Activated CD8-positive, alpha-beta memory T cell treated with anti-CD3 and anti-CD28 coated beads, Interleukin-2, amount 50 U/mL, for 48 hours (primary cell): ENCODE measurements at places on chromosomes 16 and 17.

GRCh38 chr16:67456391-67457081 is 24.4 kb downstream of the ATP6V0D1 start:
- no peak for DNase-seq

DNA sequence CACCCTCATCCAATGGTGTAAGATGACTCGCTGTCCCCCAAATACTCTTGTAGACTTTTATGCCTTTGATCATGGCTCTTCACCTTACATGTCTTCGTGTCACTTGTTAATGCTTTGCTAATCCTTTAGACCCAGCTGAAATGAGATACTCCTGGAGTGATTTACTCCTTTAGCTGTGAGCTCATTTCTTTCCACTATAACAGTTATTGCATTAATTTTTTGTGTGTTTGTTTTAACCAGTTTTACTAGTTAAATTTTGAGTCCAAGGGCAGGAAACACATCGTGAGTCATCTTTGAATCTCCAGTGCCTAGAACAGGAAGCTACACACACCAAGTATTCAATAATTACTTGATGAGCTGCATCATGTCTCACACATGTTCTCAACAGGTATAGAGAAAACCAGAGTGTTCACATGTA is 6.5 kb upstream of the CTCF start:
- DNase-seq: no peak

- no peak for DNase-seq
Measured at GRCh38 chr17:43583332-43583731, 37.2 kb upstream of the ETV4 start.

DNA sequence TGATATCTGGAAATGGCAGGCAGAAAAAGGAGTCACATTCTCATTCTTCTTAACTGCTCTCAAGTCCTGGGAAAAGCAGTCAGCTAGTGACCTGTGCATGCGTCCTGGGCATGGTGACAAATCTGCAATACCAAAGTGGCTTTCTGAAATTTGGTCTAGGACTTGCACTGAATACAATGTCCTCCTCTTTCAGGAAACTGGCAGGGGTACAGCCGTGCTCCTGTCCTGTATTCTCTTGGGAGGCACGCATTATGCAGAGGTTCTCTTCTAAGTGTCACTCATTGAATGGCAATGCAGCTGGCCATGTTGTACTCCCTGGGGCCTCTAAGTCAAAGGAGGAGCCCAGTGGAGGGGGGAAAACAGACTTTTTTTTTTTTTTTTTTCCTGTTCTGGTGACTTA is 10.6 kb downstream of the PHF12 start:
- no peak for DNase-seq

DNA sequence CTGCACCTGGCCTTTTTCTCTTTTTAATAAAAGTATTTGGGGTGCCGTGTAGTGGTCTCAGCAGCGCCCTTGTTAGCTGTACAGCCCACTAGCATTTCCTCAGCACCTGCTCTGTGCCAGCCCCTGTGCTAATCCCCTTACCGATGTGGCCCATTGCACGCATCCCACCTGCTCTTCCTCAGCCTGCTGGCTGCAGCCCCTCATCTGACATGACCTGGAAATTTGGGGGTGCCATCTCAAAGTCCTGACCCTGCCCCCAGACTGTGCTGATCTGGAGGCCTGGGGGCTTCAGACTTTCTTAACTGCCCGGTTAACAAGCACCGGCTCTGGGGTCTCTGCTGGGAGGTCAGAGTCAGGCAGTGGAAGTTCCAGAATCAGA is 10.4 kb downstream of the GPRC5C start:
- no peak for DNase-seq

- no peak for DNase-seq
Measured at GRCh38 chr16:23909792-23910418, 74.1 kb downstream of the PRKCB start.

DNA sequence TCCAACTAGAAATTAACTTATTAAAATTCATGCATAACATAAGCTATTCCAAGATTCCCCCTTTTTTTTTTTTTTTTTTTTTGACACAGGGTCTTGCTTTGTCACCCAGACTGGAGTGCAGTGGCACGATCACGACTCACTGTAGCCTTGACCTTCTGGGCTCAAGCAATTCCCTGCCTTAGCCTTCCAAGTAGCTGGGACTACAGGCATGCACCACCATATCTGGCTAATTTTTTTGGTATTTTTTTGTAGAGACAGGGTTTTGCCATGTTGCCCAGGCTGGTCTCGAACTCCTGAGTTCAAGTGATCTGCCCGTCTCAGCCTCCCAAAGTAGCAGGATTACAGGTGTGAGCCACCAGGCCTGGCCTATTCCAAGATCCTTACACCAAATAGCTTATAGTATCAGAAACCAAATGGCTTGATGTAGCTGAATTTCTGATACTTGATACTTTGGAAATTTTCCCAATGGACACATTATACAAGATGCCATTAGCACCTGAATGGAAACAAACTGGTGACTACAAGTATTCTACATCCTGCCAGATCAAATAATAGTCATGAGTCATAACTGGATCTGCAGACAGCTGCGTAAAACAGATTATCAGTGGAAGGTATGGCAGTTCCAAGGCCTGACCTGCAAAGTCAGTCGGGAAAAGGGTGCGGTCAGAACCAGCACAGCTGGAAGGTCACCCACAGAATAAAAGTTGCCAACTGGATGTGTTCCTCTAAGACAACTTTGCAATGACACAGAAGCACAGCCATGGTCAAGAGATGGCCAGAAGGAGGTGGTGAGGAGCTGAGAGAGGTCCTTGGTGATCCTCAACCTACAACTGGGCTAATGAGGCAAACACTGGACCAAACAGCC is 14.5 kb downstream of the TUBG1 start:
- DNase-seq: no peak

- DNase-seq: no peak
Measured at GRCh38 chr16:75818491-75818890, 92.2 kb upstream of the CPHXL start.

GRCh38 chr17:51640108-51640622 is 379.8 kb downstream of the UTP18 start:
- no peak for DNase-seq

- no peak for DNase-seq
Measured at GRCh38 chr16:48609652-48610029, 339 bp downstream of the N4BP1 start.

DNA sequence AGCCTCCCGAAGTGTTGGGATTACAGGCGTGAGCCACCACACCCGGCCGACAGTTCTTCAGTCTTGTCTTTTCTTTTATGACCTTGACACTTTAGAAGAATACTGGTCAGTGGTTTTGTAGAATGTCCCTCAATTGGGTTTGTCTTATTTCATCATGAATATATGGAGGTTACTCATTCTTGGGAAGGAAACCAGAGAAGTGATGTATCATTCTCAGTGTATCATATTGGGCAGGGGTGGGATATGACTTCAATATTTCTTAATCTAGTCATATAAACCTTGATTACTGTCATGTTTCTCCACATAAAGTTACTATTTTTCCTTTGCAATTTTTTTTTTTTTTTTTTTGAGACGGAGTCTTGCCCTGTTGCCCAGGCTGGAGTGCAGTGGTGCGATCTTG is 36.9 kb downstream of the SNTB2 start:
- DNase-seq: no peak

- DNase-seq: no peak
Measured at GRCh38 chr17:4040784-4041183, 76.5 kb upstream of the ATP2A3 start.

DNA sequence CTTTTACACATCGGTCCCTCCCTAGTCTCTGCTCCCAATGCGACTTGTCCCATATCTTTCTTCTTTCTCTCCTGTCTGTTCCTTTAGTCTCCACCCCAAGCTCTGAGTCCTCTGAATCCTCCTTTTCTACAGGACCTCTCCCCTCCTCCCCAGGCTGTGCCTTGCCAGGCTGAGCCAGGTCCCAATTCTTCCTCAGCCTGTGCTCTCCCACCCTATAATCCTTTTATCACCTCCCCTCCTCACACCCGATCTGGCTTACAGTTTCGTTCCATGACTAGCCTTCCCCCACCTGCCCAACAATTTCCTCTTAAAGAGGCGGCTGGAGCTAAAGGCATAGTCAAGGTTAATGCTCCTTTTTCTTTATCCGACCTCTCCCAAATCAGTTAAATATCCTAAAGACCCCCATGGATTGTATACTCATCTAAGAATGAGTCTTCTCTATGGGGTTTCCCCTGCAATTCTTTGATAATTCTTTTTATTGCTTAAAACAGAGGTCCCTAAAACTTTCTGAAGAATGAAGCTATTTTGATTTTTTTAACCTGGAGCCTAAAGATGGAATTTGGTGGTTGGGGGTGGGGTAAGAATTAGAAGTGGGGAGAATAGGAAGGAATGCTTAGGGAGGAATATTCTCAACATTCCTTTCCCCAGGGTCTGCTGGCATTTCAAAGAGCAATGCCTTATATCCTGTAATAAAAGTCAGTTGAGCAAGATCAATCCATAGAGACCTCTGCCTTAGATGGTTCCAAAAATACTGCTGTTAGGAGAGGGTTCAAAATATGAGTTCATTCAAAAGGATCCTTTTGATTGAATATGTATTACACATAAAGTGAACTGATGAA is 102.8 kb downstream of the MYO1D start:
- DNase-seq: no peak

DNA sequence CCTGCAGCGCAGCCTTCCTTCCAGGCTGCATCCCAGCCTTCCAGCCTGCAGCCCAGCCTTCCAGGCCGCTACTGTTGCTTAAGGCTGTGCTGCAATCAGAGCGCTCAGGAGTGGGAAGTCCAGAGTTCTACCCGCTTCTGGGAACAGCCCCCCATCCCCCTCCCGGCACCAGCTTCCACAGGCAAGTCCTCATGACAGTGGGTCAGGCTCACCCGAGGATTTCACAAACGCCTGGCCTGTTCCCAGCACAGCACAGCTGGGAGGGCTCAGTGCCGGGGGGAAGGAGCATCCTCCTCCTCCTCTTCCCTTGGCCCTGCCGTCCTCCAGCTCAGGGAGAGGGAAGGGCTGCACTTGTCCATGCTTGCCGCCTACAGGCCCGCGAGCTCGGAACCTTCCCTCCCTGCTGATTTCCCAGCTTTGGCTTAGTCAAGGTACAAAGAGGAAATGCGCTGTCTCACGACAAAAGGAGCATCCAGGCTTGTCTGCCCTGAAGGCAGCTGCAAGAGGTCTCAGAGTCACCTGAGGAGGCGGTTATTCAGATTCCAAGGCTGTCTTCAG is 8.3 kb downstream of the SOCS3 start:
- DNase-seq: no peak

GRCh38 chr16:4290236-4290830 is 17.5 kb upstream of the TFAP4 start:
- DNase-seq: no peak

- no peak for DNase-seq
Measured at GRCh38 chr17:77160875-77161530, 20.2 kb downstream of the SEC14L1 start.

GRCh38 chr17:50184064-50184463 is 17.4 kb downstream of the COL1A1 start:
- no peak for DNase-seq

- no peak for DNase-seq
Measured at GRCh38 chr16:81112453-81112852, 16.3 kb upstream of the GCSH start.

DNA sequence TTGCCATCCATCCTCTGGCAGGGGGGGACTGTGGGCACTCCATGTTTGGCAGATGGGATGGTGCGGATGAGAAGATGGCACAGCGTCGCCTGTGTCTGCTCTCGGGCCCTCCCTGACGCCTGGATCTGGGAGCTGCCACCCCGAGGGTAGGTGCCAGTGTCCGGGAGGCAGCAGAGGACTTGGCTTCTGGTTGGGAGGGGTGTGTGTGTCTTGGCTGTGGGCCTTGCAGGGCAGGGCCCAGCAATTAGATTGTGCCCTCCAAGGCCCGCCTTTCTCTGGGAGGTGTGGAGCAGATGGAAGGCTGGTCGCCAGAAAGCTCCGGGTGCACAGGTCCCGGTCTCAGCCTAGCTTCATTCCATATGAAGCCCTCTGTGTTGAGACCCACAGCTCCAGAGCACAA is 1.4 kb downstream of the RAP1GAP2 start:
- no peak for DNase-seq

GRCh38 chr17:68821860-68822696 is 133.1 kb downstream of the ABCA8 start:
- no peak for DNase-seq

DNA sequence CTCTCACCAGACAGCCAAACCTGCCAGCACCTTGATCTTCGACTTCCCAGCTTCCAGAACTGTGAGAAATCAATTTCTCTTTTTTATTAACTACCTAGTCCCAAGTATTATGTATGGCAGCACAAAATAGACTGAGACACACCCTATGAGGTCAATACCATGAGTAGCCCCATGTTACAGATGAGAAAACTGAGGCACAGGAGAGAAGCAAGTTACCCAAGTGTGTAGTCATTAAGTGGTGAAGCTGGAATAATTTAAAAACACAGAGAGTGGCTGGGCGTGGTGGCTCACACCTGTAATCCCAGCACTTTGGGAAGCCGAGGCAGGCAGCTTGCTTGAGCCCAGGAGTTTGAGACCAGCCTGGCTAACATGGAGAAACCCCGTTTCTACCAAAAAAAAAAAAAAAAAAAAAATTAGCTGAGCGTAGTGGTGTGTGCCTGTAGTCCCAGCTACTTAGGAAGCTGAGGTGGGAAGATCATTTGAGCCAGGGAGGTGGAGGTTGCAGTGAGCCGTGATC is 4.9 kb downstream of the NQO1 start:
- DNase-seq: no peak

- no peak for DNase-seq
Measured at GRCh38 chr16:73206151-73206707, 158.3 kb upstream of the ZFHX3 start.

DNA sequence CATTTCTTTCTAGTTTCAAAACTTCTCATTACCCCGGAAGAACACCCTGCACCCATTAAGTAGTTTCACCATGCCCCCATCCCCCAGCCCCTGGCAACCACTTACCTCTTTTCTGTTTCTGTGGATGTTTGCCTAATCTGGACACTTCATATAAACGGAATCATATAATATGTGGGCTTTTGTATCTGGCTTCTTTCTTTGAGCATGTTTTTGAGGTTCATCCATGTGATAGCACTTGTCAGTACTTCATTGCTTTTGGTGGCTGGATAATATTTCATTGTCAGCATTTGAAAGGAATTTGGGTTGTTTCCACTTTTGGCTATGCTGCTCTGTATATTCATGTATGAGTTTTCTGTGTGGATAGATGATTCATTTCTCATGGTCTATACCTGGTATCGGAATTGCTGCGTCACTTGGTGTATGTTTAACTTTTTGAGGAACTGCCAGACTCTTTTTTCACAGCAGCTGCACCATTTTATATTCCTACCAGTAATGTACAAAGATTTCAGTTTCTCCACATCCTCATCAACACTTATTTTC is 30.0 kb upstream of the SLC5A10 start:
- no peak for DNase-seq

GRCh38 chr17:36942019-36942599 is 4.8 kb downstream of the LHX1 start:
- peak; percentile 67 for DNase-seq

DNA sequence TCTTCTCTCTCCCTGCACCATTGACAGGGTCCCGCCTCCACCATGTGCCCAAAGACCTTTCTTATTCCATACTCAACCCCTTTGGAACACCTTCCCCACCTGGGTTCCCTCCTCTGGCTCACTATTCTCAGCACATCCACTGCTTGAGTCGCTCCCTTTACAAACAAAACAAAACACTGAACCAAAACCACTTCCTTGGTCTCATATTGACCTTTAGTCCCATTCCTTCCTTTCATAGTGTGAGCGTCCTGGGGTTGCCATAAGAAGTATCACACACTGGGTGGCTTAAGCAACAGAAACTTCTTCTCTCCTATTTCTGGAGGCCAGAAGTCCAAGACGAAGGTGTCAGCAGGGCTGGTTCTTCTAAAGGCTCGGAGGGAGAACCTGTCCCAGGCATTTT is 6.1 kb upstream of the TNRC6C start:
- no peak for DNase-seq

- no peak for DNase-seq
Measured at GRCh38 chr17:17229416-17230384, 7.3 kb downstream of the FLCN start.
